ENCODE measurements at places on chromosomes 16 and 17.

- no peak for DNase-seq
These were observed 748 bp downstream of the SMTNL2 start for GRCh38 chr17:4584917-4585637.

GRCh38 chr17:18191236-18191667 lies 7.6 kb downstream of the ALKBH5 start:
- no peak for DNase-seq

GRCh38 chr17:38911081-38911730 lies 14.2 kb upstream of the LASP1NB start:
- peak; percentile 24 for DNase-seq

GRCh38 chr16:59356709-59357108 lies 622.6 kb upstream of the GOT2 start:
- no peak for DNase-seq

DNA sequence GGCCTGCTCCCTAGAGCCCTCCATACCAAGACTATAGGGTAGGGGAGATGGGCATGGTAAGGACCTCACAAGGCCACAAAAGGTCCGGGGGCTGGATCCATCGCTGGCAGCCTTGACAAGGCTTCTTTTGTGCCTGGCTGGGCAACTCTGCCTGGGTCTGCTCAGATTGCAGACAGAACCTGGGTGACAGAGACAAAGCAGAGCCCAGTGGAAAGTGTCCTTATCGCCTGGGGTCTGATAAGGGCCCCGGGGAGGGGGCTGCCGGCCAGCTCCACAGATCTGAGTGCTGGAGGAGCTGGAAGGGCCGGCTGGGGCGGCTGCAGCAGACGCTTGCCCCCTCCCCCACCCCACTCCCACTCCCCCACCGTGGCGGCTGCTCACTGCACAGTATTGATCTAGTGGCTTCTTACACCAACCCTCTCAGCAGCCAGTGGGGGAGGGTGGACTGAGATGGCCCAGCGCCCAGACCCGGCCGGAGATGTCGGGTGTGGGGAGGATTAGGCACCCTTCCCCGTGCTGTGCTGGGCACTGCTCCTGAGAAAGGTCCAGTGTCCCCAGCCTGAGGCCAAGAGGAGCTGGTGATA lies 7.2 kb downstream of the MMP15 start:
- no peak for DNase-seq

DNA sequence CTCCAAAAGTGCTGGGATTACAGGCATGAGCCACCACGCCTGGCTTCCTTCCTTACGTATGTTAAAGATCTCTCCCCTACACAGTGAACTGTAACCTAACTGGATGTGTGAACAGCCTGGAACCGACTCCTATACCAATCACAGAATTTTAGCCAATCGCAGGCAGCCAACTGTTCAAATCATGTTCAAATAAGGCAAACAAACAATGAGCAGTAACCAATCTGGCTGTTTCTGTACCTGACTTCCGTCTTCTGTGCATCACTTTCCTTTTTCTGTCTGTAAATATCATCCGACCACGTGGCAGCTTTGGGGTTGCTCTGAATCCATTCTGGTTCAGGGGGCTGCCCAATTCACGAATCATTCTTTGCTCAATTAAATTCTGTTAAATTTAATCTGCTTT lies 27.5 kb downstream of the TEKT5 start:
- DNase-seq: no peak

DNA sequence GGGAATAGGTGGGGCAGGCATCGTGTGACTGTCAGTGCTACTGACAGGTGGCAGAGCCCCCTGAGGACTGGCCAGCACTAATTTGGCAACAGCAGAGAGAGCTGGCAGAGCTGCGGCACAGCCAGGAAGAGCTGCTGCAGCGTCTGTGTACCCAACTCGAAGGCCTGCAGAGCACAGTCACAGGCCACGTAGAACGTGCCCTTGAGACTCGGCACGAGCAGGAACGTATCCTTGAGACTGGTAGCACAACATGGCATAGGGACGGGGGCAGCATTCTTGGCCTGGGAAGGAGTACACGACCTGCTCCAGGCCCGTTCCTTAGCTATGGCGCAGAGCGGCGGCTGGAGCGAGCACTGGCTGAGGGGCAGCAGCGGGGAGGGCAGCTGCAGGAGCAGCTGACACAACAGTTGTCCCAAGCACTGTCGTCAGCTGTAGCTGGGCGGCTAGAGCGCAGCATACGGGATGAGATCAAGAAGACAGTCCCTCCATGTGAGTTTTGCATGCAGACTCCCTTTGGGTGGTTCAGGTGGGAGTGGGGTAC lies 3.0 kb upstream of the NRN1L start:
- DNase-seq: no peak

GRCh38 chr17:57444682-57445450 lies 188.5 kb downstream of the MSI2 start:
- no peak for DNase-seq

DNA sequence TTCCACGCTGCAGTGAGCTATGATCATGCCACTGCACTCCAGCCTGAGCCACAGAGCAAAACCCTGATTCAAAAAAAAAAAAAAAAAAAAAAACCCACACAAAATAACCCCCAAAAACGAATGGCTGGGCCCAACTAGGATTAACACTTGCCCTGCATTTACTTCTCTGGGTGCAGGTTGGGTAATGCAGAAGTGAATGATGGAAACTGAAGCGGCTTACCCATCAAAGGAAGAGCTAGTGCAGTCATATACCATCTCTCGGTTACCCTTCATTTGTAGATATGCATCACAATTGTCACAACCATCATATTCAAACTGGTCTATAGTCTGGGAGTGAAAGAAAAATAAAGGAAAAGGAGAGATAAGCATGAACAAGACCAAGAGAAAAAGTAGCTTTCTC lies 819 bp downstream of the SUPT4H1 start:
- no peak for DNase-seq

DNA sequence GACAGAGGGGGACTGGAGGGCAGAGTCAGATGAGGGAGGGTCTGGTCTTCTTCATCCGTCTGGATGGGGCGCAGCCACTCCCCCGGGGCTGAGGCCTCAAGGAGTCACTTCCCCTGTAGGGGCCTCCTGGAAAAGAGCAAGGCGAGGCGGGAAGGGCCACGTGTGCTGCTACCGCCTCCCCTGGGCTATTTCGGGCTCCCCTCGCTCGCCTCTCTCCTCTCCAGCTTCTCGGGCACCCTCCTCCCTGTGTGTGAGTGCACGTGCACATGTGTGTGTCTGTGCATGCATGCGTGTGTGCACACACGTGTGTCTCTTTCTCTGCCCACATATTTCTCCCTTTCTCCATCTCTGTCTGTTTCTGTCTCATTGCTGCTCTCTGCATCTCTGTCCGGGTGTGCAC lies 10.1 kb downstream of the GSG1L start:
- DNase-seq: no peak

DNA sequence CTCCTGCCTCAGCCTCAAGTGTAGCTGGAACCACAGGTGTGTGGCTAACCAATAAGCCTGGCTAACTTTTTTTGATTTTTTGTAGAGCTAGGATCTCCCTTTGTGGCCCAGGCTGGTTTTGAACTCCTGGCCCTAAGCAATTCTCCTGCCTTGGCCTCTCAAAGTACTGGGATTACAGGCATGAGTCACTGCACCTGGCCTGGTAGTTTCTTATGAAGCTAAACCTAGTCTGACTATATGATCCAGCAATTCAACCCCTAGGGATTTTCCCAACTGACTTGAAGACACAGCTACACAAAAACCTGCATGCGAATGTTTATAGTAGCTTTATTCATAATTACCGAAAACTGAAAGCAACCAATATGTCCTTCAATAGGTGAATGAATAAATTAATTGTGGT lies 176.2 kb upstream of the IRX3 start:
- DNase-seq: no peak

GRCh38 chr17:58402047-58402446 lies 15.3 kb downstream of the RNF43 start:
- no peak for DNase-seq

DNA sequence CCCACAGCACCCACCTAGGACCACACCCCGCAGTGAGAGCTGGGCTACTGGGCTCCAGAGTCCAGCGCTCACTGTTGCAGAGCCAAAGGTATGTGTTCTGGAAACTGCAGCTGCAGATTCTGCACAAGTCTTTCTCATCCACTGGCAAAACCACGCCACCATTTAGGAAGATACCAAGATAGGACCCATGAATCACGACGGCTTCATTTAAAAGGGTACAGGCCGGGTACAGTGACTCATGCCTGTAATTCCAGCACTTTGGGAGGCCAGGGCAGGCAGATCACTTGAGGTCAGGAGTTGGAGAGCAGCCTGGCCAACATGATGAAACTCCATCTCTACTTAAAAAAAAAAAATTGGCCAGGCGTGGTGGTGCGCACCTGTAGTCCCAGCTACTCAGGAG lies 18.8 kb downstream of the FOXF1 start:
- no peak for DNase-seq

GRCh38 chr16:16945207-16945606 lies 525.6 kb downstream of the XYLT1 start:
- DNase-seq: no peak

DNA sequence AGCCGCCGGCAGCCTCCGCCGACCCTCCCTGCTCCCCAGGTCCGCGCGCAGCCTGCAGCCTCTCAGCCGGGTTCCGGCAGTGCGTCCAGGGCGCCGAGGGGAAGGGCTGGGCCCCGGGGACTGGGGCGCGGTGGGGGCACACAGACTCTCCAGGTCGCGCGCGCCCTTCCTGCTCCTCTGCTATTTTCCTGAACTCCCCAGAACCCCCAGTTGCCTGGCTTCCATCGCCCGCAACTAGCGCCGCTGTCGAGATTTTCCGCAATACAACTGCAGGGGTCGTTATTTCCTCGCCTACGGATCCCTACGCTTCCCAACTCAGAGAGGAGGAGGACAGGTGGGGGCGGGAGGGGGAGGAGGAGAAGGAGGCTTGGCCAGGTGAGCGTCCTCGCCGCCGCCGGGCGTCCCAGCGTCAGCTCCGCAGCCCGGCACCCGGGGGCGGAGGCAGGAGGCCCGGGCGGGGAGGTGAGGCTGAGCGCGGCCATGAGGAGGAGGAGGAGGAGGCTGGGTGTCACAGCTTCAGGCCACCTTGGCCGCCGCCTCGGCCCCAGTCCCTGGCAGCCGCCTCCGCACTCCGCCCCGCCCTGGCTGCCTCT lies at the start of gene CA10:
Gene CA10 (minus strand): TSS at position 265 of the 593 bp plus-strand sequence.
- no peak for DNase-seq

DNA sequence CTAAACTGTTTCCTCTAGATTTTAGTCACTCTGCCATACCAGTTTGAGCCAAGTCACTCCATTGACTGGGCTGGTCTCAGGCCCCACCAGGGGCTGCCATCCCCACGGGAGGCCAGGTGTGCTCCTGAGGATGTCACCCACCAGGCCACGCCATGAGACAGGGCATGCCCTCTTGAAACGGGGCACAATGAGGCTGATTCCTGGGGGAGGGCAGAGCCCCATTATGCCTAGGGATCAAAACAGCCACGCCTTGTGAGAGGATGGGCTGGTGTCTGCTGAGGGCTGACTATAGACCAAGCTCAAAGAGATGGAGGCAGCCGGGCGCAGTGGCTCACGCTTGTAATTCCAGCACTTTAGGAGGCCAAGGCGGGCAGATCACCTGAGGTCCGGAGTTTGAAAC lies 21.5 kb downstream of the GINS2 start:
- no peak for DNase-seq

DNA sequence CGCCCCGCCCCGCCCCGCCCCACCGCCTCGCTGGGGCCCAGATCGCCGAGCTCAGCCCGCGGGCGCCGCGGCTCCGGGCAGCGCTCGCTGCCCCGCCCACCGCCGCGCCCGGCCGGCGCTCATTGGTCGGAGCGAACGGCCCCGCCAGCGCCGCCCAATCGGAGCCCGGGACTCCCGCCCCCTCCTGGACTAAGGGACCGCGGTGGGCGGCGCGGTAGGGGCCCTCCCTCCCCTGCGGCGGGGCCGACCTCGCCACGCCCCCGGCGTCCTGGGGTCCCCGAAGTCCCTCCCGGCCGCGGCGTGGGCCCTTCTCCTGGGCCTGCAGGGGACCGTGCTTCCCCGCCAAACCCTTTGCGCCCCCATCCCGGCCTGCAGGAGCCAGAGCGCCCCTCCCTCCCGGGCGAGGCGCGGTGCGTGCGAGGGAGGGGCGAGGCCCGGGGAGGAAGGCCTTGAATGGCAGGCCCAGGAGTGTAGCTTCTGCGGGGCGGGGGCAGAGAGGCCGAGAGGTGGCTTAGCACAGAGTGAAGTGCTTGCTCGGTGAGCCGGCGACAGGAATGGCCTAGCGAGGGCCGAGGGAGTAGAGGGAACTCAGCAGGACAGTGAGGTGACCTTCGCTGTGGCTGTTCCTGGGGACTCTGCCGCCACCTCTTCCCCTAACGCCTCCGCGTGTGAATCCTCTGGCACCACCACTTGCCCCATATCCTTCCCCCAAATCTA lies at the start of gene CAMKK1:
Gene CAMKK1 (minus strand): TSS at position 51 of the 717 bp plus-strand sequence. CDS start 7,366 bp downstream, outside the sequence.
- DNase-seq: peak; percentile 96

DNA sequence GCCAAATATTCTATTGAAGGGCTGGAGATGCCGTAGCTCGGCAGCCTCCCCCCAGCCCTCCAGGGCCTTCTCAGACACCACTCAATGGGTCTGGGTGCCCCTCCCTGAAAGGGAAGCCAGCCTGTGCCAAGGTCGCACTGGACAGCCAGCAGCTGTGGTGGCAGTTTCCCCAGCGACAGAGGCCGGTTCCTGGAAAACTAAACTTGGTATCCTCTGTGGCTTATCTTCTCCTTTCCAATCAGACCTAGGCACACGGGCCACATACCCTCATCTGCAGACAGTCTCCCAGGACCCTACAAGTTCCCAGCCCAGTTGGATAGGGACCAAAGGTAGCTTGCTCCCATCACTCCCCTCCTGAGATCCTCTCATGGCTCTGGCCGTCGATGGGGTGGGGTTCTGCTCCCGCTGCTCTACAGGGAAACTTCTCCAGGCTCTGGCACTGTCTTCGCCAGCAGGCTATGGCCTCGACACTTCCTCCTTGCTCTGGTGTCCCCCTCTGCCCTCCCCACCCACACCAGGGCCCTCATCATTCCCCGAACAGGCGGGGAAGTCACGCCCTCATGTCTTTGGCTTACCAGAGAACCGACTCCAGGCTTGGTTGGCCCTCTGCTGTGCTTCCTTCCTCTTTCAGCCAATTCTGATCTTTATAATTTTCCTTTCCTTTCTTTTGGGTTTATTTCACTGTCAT lies 18.3 kb upstream of the IL21R start:
- no peak for DNase-seq

GRCh38 chr16:88570691-88571092 lies 489 bp downstream of the ZC3H18 start:
- DNase-seq: no peak

DNA sequence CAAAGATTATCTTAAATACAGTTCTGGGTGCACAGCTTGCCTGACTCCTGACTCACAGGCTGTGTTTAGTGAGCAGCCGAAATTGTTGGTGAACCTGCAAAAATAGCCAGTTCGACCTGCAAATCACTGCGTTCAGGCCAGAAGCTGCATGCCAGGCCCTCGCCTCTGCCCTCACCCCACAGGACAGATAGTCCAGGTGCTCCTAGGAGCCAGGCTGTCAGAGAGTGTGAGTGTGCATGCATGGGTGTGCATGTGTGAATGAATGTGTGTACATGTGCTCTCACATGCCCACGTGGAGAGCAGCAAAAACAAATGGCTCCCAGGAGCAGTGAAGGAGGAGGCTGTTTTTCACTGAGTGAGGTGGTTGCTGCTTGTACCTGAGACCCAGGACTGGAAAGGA lies 131.8 kb downstream of the ABCC12 start:
- DNase-seq: no peak

All from activated naive CD8-positive, alpha-beta T cell treated with anti-CD3 and anti-CD28 coated beads, Interleukin-2, amount 10 ng/mL, durations not matched to agents 7 days and 5 days (primary cell).